ENCODE measurements at places on chromosomes 7 and 10.

GRCh38 chr7:77702968-77703472 lies 6.8 kb downstream of the RSBN1L start:
- DNase-seq: no peak

DNA sequence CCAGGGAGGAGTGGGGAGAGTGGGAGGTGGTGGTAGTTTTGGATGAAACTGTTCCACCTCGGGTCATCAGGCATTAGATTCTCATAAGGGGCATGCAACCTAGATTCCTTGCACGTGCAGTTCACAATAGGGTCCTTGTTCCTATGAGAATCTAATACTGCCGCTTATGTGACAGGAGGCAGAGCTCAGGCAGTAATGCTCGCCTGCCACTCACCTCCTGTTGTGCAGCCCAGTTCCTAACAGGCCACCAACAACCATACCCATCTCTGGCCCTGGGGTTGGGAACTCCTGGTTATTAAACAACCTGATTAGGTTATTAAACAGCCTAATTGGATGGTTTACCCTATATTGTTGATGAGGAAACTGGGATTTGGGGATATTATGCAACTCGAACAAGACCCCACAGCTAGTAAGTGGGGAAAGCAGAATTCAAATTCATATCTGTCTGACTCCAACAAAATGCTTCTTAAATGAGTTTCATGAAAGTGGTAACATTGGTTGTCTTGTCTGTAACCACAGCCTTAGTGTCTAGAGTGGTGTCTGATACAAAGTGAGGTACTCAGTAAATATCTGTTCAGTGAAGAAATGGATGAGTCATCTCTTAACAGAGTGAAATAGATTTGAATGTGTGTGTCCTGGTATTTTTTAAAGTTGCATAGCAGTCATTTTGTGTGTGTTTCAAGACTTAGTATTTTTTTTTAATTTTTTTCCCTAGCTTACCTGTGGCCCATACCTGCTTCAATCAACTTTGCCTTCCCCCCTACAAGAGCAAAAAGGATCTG lies 101.6 kb downstream of the HECTD2 start:
- no peak for DNase-seq

- no peak for DNase-seq
Observed at GRCh38 chr10:7529638-7530037, 118.8 kb upstream of the SFMBT2 start.

DNA sequence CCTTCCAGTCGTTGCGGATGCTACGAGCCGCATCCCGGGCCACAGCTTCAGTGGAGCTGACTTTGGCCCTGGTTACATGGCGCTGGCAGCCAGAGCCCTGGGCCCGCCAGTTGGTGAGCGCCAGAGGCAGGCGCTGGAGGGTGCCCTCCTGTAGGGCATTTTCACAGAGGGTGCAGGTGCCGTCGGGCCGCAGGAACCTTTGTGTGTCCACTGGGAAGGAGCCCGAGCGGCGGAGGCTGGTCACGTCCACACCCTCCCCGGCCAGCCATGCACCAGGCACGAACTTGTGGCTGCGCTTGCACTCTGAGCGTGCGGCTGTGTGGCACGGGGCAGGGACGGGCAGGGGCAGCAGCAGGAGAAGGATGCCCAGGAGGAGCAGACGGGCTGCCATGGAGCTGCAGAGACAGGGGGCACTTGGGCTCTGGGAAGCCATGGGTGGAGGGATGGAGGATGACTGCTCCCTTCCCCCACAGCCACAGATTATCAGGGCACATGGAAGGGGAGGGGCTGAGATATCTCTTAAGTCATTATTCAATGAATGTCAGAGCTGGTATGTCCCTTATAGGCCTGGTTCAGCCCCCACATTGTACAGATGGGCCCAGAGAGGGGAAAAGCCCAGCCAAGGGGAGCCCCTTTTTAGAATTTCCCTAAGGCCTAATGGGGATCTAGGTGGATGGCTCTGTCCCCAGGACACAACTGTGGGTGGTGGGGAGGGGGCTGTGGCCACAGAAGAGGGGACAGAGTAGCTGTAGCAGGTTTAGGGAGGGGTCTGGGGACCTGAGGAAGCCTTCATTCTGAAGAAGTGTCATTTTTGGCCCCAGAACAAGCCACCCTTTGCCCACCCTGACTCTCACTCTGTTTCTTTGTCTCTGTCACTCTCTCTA lies 1.8 kb downstream of the PRF1 start:
- DNase-seq: no peak

DNA sequence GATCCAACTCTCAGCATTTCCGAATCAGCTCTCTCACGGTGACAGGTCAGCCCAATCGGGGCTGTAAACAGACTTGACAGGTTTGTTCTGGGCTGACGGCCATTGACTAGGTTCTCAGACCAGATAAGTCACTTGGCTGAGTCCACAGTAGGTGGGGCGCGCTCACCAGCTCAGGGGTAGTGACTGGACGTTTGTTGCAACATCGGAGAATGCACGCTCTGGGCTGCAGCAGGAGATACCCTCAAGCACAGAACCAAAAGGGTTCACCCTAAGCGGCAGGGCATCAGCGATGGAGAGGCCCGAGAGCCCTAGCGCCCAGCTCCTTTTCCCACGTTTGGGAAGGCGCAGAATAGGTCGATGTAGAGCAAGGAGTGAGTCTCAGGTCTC lies 1.8 kb downstream of the KLLN start:
- peak; percentile 42 for DNase-seq

DNA sequence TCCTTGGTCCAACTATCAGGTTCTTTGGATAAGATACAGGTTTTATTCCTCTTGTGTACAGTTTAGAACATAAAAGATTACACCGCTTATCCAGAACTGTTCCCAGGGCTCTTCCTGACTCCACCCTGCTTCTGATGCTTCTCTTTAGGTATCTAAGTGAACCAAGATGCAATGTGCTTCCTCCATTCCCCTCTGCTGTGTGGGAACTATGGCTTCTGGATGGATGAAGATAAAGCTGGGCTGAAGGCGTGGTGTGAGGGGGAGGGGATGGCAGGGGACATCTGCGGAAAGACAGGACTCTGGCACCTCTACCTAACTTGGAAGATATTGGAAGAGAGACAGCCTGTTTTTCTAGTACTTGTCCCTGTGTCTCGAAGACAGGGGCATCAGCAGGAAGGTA lies 209.9 kb upstream of the TBX20 start:
- DNase-seq: no peak

DNA sequence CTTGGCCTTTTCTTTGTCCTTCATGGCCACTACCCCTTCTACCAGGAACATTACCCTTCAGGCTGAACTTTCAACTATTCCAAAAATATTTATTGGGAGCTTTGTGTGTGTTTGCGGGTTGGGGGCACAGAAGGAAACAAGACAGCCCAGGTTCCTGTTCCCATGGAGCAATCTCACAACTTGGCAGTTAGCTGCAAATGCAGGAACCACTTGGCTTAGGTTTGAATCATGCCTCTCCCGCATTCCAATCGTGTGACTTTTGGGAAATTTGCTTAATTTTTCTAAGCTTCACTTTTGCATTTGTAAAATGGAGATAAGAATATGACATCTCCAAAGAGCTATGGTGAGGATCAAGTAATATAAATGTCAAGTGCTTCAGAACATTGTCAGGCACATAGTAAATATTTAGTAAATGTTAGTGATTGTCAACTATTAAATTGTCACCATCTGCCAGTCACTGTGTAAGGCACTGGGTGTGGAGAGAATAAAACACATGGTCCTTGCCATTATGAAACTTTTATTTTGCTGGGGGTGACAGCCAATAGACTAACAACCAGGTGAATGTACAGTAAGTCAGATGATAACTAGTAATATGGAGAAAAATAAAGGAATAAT lies 277.1 kb downstream of the SNX13 start:
- no peak for DNase-seq

- no peak for DNase-seq
Observed at GRCh38 chr7:45456747-45457524, 117.2 kb upstream of the ADCY1 start.

DNA sequence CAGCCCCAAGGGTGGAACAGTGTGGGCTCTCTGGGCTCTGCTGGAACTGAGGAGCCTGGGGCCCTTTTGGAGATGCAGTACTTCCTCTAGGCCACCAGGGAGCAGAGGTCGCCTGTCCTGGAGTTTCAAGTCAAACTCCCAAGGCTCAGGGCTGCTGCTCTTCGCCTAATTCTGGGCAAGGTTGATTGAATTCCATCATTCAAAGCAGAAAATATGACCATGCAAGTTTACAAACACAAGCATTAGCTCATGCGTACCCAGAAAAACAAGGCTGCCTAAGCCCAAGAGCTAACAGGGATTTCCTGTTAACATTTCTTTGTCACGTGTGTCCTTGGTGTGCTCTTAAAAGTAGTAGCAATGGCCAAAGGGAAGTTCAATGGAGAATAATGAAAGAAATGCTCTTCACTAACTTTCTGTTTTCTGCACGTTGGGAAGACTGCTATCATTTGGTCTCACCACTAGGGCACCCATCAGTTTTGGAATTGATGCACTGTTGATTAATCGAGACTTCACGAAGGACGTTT lies 20.1 kb downstream of the LDB3 start:
- DNase-seq: peak; percentile 69

DNA sequence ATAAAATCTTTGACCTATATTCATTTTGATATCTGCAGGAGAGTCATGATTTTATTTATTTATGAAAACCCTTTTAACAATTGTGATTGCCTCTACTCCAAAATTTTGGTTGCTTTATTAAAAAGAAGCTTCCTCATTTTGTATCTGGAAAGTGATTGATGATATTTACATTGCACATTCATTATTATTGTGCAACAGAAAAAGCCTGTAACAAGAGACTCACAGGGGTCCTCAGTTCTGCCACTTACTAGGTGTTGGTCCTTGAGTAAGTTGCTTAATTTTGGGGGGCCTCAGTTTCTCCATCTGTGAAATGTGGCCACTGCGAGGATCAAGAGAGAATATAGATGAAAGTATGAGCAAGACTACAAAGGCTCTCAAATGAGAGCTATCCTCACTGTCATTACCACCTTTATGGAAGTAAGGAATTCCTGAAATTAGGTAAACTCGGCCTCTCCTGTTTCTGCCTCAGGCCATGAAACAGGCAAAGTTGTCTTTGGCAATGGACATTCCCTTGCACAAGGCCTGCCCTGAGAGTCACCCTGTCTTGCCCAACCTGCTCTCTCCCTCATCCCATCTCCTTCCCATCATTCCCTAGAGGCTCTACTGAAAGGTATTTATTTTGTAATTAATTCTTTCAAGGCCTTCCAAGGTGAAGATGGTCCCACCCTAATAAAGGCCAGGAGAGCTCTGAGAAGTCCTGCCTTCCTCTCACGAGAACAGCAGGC lies 66.1 kb upstream of the ABLIM1 start:
- DNase-seq: no peak

DNA sequence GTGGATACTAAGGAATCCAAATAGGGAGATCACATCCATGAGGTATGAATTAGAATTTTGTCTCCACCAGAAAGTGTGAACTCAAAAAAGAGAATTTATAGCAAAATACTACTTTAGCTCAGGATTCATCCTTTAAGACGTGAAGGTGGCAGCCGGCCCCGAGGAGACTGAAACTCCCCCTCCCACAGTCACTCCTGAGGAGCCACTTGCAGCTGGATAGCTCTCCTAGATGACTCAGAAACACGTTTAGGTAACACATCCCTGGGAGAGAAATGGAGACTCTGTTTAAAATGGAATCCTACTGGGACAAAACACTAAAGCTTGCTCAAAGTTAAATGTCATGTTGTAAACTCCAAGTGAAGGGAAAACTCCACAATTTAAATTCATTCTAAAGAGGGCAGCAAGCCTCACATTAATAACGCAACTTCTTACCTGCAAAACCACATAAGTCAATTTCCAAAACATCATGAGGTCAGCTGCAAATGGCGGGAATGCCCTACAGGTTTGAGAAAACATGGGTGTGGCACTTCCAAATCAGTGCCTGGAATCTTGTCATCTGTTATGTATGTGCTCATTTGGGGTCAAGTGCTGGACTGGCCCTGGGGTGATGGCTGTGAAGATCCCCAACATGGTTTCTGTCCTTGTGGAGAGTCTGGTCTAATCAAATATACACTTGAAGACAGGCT lies 46.2 kb downstream of the ICA1 start:
- DNase-seq: no peak

GRCh38 chr10:130921461-130921860 lies 390.1 kb downstream of the TCERG1L start:
- no peak for DNase-seq

GRCh38 chr7:68691261-68692216 lies 906.7 kb upstream of the AUTS2 start:
- no peak for DNase-seq

DNA sequence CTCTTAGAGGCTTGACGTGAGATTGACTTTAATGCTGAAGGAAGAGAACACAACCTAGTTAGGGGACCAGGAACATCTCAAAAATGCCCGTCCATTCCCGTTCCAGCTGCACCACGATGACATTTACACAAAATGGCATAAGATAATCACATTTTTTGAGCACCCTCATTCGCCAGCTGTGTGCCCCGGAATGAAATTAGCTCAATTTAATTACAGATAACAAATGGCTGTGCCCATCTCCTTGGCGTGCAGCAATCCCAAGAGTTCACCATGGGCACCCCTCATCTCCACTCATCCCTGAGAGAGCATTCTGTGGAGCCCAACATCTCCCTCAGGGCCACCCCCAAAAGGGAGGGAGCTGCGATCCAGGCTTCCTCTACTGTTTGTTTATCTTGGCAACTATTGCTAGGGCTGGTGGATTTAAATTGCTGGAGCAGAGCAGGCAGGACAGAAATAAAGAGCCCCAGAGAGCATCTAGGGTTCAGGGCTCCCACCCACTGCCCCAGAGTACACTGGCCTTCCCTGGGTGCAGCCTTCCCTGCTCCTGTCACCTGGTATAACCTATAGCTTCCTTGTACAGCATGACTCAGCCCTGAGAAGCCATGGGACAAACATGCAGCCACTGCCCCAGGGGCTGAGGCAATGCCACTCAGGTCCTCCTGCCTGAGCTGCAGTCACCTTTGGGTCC lies 263.5 kb downstream of the ZEB1 start:
- no peak for DNase-seq

GRCh38 chr10:122352817-122353525 lies 21.5 kb upstream of the PLEKHA1 start:
- no peak for DNase-seq

DNA sequence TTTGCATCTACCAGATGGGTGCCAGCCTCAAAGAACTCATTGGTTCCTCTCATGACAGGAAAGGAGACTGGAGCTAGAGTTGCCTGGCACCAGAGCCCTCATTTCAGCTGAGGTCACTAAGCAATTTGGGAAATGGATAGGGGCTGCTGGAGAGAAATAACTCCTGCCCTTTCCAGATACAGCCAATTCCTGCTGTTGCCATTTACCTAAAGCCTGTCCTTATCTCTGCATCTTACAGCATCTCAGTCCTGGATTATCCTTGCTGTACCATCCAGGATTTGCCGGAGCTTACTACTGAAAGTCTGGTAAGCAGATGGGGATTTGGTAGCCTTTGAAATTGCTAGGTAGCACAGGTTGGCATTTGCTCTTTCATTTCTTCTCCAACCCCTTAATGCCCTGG lies 31.9 kb upstream of the SMKR1 start:
- no peak for DNase-seq

GRCh38 chr7:23662124-23662983 lies 17.6 kb upstream of the FAM221A start:
- DNase-seq: no peak

All from activated CD8-positive, alpha-beta T cell treated with anti-CD3 and anti-CD28 coated beads, Interleukin-2, amount 10 ng/mL, durations not matched to agents 7 days and 5 days (primary cell).